ENCODE measurements at places on chromosomes 5 and 9.

DNA sequence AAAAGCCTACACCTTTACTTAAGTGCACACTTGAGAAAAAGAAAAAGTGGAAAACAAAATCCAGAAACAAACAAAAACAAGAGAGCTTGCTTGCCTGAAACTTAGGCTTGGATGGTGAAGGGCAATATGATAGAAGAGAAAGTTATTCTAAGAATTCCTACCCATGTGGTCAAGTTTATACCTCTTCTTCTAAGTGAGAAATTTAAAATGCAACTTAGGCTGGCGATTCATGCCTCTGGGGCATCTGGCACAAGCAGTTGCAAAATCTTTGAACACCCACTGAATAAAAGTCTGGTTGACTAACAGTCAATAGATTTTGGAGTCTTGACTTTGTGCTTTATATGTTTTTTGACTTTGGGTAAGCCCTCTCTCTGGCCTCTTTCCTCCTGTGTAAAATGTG, 239.6 kb downstream of the KDM4C start:
- no peak for DNase-seq

GRCh38 chr9:708182-708550, 133.3 kb upstream of the DMRT1 start:
- DNase-seq = no peak

DNA sequence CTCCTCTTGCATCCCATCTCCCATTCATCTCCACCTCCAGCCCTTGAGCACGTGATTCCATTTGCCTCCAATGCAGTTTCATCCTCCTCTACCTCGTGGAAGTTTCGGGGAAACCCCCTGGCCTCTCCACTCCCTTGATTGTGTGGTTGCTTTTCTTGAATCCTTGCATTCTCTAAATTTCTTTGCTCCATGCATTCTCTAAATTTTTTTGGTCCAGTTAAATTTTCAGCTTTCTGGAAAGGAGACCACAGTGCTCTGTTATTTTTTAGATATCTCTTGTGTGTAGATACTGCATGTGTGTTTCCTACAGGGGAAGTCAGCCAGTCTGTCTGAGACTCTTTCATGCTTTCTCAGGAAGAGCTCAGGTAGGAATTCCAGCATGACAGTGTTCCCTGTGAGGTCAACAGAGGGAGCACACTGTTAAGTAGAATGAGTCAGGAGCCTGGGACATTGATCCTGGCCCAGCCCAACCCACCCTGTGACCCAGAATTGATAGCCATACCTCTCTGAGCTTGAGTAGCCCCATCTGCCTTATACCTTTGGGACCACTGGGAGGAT, 52.8 kb downstream of the AMBP start:
- no peak for DNase-seq

DNA sequence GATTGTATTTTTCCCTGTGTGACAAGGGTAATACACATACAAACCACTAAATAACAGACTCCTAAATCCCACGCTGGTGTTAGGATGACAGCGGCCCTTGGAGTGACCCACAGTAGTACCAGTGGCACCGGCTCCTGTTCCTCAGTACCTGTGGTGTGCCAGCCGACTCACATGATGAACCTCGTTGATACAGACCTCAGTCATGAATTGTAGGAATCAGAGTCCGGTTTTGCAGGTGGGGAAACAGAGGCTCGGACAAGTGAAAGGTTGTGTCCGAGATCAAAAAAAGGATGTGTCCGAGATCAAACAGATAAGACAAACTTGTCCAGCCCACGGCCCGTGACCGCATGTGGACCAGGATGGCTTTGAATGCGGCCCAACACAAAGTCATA, 78.0 kb downstream of the AMBP start:
- DNase-seq = no peak

- DNase-seq = no peak
Measured at GRCh38 chr9:78130004-78130403, 98.4 kb upstream of the GNAQ start.

DNA sequence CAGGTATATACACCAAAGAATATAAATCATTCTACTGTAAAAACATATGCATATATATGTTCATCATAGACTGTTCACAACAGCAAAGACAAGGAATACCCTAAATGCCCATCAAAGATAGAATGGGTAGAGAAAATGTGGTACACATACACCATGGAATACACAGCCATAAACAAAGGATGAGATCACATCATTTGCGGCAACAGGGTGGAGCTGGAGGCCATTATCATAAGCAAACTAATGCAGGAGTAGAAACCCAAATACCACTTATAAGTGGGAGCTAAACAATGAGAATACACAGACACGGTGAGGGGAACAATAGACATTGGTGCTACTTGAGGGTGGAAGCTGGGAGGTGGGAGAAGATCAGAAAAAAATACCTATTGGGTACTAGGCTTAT, 117.6 kb downstream of the COX7C start:
- no peak for DNase-seq

DNA sequence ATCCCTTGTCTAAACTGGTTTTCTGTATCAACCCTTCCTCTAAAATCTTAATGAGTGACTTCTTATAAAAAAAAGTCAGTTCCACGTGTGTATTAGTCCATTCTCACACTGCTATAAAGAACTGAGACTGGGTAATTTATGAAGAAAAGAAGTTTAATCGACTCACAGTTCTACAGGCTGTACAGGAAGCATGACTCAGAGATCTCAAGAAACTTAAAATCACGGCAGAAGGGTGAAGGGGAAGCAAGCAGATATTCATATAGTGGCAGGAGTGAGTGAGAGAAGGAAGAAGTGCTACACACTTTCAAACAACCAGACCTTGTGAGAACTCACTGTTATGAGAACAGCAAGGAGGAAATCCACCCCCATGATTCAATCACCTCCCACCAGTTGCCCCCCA, 307.8 kb upstream of the ARRDC3 start:
- DNase-seq = no peak

GRCh38 chr9:38057416-38058195, 11.4 kb downstream of the SHB start:
- no peak for DNase-seq

- DNase-seq = no peak
Measured at GRCh38 chr9:137138058-137138721, 764 bp upstream of the GRIN1 start.

DNA sequence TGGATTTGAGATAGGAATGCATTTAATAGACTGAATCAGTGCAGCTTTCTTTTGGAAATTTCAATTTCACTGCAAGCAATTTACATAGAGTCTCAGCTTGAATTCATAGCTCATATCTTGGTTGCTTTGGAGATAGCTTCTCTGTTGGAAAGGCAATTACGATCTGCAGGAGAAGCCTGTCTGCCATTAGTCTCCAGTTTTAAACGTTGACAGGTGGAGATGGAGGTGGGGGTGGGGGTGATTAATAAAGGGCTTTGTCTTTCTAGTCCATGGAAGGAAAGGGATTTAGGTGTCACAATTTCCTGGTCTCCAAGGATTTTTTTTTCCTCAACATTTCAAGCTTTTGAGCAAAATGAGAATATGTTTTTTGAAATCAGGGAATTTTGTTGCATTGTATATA, 184.7 kb downstream of the CARTPT start:
- no peak for DNase-seq

DNA sequence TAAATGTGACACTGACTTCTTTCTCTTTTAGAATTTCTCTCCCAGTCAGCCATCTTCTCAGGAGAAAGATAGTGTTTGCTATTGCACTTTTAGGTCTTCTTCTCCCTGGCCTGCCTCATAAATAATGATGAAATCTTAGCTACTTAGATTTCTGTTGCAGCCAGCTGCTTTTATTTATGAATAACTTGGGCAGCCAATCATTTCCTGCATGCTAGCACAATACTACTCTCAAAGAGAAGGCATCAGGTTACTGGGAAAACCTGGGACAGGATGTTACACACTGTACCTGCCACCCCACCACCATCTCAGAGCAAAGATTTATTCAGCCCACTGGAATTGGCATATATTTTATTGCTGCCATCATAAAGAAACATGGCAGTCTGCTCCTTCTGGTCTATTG, 266.6 kb downstream of the PRELID2 start:
- DNase-seq = no peak

GRCh38 chr5:72814864-72815263, 1.6 kb upstream of the TNPO1 start:
- DNase-seq = no peak

GRCh38 chr9:11269036-11269435, 656.2 kb upstream of the PTPRD start:
- no peak for DNase-seq

GRCh38 chr5:82023644-82024043, 51.8 kb downstream of the ATG10 start:
- no peak for DNase-seq

- no peak for DNase-seq
Measured at GRCh38 chr5:163005949-163006348, 431.4 kb upstream of the CCNG1 start.

DNA sequence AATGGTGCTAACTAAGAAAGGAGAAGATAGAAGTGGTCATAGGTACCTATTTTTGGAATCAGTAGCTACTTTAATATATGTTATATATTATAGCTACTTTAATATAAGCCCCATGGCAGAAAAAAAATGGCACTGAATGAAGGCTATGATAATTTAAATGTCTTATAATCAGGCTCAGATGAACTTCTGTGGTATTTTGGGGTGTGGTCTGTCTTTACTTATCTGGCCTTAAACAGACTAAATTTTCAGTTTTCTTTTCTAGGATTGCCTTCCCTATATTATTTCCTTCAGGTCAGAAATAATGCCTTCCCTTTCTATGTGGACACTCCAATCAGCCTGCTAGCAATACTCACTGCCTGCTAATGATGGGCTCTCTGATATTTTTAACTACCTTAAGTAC, 292.3 kb downstream of the SLF1 start:
- no peak for DNase-seq

DNA sequence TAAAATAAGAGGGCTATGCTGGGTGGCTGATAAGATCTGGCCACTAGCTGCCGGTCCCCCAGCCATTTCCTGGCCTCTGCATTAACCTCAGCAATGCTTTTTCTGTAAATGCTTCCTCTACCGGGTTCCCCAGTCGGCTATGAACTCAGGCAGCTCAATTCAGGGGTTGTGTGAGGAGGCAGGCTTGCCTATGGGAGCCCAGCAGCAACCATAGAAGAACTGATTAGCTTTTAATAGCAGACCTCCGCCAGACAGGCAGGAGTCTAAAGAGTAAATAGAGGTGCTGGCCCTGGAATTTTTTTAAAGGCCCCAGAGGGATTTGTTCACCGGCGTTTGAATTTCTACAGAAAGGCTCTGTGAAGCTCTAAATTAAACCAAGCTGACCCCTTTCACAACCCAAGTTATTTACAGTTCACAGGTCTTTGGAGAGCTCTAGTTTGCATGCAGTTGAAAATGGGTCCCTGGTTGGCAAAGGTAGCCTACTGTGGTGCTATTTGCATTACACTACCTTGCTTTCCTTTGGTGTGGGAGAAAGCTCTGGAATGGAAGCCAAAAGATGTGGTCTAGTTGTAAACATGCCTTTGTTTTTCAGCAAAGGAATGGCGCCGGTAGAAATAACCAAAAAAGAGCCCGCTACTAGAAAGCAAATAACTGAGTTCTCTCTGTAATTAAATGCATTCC, 289.7 kb upstream of the SEMA6A start:
- no peak for DNase-seq

DNA sequence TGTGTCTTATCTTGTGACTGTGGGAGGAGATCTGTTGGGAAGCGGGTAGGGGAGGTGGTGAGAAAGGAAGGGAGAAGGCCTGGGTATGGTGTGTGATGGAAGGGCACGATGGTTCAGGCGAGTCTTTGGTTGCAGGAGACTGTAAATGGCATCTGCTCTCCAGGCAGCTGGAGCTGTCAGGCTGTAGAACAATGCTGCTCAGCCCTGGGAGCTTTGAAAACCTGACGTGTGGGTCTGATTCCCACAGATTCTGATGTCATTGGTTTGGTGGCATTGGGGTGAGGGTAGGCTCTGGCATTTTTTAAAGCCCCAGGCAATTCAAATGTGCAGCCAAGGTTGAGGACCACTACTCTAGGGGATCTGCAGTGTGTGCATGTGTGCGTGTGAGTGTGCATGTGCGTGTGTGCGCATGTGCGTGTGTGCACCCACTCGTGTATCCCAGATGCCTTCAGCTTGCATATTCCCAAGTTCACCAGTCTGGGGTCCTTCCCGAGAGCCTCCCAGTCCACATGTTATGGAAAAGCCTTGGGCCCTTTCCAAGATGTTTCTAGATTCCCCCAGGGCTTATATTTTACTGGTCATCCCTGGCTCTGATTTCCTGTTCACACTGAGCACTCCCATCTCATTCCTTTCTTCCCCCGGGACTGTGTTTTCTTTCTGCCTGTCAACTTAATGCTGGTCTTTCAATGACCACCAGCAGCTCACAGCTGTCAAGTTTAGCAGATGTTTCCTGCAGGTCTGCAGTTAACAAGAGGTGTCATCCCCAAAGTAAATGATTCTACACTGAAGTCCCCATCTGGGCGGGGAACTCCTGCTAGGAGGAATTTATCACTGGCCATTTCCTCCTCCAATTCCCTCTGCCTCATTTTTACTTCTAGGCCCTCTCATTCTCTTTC, 34.0 kb downstream of the BOD1 start:
- no peak for DNase-seq

DNA sequence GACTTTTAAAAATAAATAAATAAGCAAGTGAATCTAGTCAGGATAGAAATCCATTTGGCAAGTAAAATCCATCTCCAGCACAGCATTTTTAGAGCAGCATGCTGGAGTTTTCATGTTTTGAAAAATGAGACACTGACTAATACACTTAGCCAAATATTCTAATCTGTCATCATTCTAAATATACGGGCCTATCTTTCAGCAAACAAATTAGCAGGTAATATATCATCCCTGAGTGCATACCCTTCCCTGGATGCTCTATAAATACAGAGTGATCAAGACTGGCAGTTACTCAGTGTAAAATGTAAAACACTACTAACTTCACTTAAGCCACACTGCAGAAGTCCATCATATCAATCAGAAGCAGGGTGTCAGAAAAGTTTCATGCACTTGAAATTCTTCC, 58.4 kb downstream of the MLLT3 start:
- DNase-seq = no peak

- no peak for DNase-seq
Measured at GRCh38 chr9:126240835-126241234, 85.8 kb upstream of the MVB12B start.

- no peak for DNase-seq
Measured at GRCh38 chr5:38528162-38528703, 28.2 kb downstream of the LIFR start.

GRCh38 chr5:115450741-115451140, 93.8 kb downstream of the FEM1C start:
- DNase-seq = no peak

DNA sequence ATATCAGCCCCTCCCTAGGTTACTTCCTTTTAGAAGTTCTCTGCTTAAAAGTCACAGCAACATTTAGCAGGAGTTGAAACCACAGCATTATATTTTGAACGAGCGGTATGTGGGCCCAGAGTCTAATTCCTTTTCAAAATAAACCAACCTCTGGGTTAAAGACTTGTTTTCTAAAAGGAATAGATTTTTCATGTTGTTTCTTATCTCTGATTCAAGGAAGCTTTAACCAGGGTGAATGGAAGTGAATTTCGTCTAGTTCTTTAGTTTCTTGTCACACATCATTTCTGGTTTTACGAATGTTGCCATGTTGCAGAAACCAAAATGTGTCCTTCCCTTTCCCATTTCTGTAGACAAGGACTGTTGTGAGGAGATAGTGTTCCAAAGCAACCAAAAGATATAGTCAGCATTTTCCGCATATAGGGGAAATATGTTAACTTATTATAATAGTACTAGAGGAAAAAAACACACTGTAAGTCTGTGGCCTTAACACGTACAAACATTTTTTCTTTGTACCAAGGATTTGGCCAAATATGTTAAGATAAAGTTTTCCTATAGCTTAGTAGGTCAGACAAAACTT, 142.4 kb downstream of the PCSK5 start:
- DNase-seq = no peak
